PC-3 (cell line): ENCODE measurements at places on chromosomes 11 and 22. TPM values are rescaled to one million over a fixed set of nuclear protein-coding genes. Genes with fewer than 3 reads are reported as not detected.

HYLS1 gene
- total RNA-seq = 16.4 and 23.5 TPM in 2 replicates

TNNT3 gene
- total RNA-seq = not detected in 2 replicates

CD3E gene
- not detected in 2 replicates for total RNA-seq

H19 gene
- total RNA-seq = not detected in 2 replicates

MYOD1 gene
- not detected in 2 replicates for total RNA-seq

GVQW3 gene
- 1.2 and 3.4 TPM in 2 replicates for total RNA-seq

SLC22A25 gene
- not detected in 2 replicates for total RNA-seq

ACTN3 gene
- not detected in 2 replicates for total RNA-seq

LIF gene
- 64.1 and 71.6 TPM in 2 replicates for total RNA-seq
